Activated CD8-positive, alpha-beta memory T cell treated with anti-CD3 and anti-CD28 coated beads for 1 hour (primary cell): ENCODE measurements at places on chromosomes 11 and 22.

- no peak for DNase-seq
These were observed 7.1 kb downstream of the SSH3 start for GRCh38 chr11:67310246-67311050.

DNA sequence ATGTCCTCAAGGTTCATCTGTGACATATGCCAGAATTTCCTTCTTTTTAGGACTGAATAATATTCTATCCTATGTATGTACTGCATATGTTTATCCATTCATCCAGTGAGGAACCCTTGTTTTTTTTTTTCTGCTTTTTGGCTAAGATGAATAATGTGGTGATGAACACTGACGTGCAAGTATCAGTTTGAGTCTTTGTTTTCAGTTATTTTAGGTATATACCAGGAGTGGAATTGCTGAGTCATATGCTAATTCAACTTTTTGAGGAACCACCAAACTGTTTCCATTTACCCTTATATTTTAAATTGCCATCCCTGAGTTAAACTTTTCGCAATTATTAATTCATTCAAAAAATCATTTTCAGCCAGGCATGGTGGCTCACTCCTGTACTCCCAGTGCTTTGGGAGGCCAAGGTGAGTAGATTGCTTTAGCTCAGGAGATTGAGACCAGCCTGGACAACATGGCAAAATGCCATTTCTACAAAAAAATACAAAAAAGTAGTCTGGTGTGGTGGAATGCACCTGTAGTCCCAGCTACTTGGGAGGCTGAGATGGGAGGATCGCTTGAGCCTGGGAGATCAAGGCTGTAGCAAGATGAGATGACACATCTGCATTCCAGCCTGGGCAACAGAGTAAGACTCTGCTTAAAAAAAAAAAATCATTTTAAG is 64.2 kb downstream of the MICAL2 start:
- DNase-seq = no peak

DNA sequence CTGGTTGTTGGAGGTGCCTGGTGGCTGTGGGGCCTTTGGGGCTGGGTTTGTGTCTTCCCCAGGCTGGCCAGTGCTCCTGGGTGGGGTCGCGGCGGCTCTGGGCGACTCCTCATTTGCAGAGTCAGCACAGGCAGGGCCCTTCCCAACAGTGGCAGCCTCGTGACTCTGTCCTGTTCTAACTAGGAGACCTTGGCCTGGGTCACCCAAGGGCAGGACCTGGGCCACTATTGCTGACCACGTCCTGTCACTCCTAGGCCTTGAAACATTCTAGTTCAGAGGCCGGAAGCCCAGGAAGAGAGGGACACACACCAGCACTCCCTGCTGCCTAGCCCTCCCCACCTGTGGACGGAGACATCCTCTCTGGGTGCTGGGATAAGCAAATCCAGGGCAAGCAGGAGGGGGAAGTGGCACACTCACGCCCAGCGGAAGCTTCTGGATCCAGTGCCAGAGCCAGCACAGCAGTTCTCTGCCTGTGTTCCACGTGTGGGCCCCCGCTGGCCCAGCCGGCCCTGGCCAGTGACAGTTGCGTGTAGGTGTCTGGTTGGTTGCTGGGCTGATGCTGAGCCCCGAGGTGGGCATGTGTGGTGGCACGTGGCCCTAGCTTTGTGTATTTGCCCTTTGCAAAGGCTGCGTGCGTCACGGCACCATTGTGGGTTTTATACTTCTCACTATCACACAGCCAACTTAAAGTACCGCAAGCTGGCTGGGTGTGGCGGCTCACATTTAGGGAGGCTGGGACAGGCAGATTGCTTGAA is 4.3 kb upstream of the CHID1 start:
- DNase-seq = no peak

- no peak for DNase-seq
These were observed 44.6 kb downstream of the MYH9 start for GRCh38 chr22:36343070-36343719.

GRCh38 chr11:8384199-8384821 is 120.6 kb upstream of the LMO1 start:
- DNase-seq = no peak

GRCh38 chr22:17769013-17769715 is 5.1 kb downstream of the BID start:
- DNase-seq = no peak

DNA sequence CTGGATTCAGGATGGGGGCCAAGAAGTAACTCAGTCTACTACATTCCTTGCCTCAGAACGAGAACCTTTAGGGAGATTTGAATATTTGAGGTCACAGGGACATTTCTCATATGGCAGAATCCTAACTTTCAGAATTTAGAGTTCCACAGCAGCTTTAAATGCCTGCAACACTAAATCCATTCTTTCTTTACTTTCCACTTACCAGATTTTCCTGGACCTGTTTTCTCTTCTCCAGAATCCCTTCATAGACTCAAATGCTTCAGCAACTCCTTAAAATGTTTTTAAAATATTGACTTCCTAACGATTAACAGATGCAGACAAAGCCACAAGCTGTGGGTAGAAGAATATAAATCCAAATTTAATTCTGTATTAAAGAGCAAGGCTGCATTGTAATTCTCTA is 63.1 kb downstream of the PRSS23 start:
- no peak for DNase-seq

- DNase-seq = no peak
These were observed 8.0 kb downstream of the FADS3 start for GRCh38 chr11:61883327-61883726.

- no peak for DNase-seq
These were observed 32.0 kb downstream of the LRRC10B start for GRCh38 chr11:61540528-61540927.

DNA sequence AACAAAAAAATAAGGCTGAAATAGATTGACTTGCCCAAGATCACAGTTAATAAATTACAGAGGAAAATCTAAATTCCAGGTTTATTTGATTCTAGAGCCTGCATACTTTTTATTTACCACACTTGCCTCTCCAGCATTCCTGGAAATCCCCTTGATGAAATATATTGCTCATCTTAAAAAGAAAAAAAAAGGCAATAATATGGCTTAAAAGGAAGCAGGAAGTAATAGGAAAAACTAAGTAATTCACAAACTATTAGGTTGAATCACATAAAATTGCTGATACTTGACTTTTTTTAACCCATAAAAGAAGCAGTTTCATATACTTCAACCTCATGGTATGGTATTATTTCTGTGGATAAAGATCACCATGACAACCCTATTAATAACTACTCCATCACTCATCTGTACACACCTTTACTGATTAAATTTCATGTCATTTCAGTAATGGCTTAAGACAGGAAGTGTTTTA is 52.9 kb downstream of the COPB1 start:
- DNase-seq = no peak

DNA sequence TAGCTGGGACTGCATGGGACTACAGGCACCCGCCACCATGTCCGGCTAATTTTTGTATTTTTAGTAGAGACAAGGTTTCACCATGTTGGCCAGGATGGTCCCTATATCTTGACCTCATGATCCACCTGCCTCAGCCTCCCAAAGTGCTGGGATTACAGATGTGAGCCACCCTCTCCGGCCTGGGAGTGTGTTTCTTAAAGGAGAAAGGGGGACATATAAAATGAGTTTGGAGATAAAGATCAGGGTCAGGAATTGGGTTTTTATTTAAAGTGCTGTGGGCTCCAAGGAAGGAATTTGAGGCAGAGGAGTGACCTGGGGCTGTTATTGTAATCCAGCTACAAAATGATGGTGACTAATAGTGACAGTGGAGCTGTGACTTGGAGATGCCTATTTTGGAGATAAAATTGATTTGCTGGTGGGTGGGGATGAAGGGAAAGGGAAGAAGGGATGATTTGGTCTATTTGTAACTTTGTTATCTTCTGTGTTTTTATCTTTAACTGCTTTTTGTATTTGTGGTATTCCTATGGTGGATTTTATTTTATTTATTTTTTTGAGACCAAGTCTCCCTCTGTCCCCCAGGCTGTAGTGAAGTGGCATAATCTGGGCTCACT is 5.0 kb downstream of the CRKL start:
- DNase-seq = no peak

GRCh38 chr22:45179276-45180049 is 15.7 kb downstream of the NUP50 start:
- no peak for DNase-seq

- no peak for DNase-seq
These were observed 630.7 kb downstream of the TBC1D22A start for GRCh38 chr22:47393191-47393590.

DNA sequence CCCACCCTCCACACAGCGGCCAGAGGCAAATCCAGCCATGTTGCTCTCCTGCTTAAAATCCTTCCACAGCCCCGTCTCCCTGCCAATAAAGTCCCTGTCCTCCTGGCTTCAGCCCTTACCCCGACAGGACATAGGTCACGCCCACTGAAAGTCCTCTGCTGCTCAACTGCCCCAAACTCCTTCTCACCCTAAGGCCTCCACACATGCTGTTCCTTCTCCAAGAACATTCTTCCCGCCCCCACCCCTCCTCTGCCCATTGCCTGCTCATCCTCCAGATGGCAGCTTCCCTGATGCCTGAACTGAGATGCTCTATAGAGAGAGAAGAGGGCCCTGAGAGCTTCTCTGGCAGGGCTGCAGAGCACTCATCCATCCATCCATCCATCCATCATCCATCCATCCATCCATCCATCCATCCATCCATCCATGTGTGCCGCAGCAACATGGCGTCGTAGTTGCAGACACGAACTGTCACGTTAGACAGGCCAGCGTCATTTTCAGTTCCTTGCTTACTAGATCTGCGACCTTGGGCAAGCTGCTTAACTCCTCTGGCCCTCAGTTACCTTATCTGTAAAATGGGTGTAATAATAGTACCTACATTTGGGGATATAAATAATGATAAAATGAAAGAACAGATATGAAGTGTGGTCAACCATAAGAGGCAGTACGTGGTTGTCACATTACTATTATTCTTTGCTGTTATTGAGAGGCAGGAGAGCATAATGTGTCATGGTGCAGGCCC is 9.4 kb downstream of the NPTXR start:
- no peak for DNase-seq

GRCh38 chr11:125982348-125982730 is 36.5 kb downstream of the VSIG10L2 start:
- DNase-seq = no peak

GRCh38 chr22:50569896-50570535 is 7.3 kb upstream of the SYCE3 start:
- DNase-seq = no peak
